ENCODE measurements at places on chromosomes 2 and 18.

- no peak for DNase-seq
These were observed 142.1 kb downstream of the TRIB2 start for GRCh38 chr2:12858786-12859185.

- DNase-seq: no peak
These were observed 25.7 kb downstream of the PXDN start for GRCh38 chr2:1718339-1719220.

- DNase-seq: no peak
These were observed 117.3 kb upstream of the SEC11C start for GRCh38 chr18:59022167-59022945.

GRCh38 chr2:72864500-72864899 lies 22.7 kb upstream of the SPR start:
- no peak for DNase-seq

- DNase-seq: no peak
These were observed 11.3 kb upstream of the ERBB4 start for GRCh38 chr2:212549941-212550340.

DNA sequence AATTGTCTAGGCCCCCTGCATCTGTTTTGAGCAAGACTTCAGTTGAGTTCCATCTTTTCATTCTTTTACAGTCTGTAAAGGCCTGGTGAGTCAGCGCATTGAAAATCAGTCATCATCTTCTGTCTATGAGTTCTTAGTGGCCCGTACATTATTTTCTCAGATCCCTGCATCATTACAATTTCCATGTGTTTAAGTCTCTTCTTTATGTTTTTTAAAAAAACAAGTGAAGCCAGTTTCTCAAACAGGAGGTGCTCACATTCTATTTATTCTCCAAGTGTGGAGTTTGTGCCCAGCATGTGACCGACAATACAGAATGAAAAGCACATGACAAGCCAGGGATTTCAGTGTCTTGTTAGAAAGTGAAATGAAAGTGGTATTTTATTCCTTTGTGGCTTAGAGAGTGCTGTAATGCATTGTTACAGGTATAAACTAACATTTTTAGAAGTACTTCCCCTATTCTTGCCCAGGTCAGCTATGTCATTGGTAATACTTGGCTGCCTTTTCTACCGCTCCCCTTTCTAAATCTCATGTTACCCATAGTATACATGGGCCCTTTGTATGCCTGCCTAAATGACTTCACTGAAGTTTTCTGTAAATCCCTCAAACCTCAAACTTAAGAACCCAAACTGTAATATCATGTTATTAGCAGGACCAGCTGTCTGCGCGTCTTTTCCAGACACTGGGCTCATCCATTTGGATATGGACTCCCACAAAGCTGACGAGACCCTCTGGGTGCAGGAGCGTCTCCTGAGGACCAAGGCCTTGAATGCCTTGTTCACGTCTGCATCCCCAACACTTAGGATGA lies 67.6 kb downstream of the FEZ2 start:
- DNase-seq: no peak

- DNase-seq: no peak
These were observed 44.5 kb downstream of the PKP4 start for GRCh38 chr2:158501301-158501700.

DNA sequence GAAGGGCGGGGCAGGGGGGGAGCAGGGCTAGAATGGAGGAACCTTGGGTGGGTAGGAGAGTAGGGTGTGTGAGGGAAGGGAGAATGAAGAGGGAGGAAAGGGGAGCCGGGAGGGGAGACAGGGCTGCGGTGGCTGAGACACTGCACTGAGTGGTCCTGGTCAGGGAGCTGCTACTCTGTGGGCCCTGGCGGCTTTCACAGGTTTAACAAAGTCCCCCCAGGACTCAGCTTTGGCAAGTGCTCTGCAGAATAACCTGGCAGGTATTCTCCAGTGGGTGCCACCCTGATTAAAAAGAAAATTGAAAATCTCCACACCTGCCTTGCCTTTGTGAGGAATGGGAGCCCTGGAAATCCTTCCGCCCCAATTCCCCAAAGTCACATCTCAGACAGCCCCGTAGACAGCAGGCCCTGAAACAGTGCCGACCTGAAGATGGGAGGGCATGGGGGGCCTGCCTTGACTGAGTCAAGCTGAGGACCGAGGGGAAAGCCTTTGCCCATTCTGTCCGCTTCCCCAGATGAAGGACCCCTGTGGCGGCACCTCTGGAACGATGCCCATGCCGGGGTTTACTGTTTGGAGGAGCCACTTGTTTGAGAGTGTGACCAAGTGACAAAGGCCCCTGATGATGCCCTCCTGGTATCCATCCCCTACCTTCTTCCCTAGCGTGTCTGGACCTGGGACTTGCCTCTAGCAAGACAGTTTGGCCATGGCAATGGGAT lies 43.6 kb upstream of the OTOS start:
- no peak for DNase-seq

GRCh38 chr18:35024965-35025364 lies 16.2 kb upstream of the MAPRE2 start:
- DNase-seq: no peak

GRCh38 chr2:64359171-64359891 lies 94.6 kb upstream of the LGALSL start:
- no peak for DNase-seq

DNA sequence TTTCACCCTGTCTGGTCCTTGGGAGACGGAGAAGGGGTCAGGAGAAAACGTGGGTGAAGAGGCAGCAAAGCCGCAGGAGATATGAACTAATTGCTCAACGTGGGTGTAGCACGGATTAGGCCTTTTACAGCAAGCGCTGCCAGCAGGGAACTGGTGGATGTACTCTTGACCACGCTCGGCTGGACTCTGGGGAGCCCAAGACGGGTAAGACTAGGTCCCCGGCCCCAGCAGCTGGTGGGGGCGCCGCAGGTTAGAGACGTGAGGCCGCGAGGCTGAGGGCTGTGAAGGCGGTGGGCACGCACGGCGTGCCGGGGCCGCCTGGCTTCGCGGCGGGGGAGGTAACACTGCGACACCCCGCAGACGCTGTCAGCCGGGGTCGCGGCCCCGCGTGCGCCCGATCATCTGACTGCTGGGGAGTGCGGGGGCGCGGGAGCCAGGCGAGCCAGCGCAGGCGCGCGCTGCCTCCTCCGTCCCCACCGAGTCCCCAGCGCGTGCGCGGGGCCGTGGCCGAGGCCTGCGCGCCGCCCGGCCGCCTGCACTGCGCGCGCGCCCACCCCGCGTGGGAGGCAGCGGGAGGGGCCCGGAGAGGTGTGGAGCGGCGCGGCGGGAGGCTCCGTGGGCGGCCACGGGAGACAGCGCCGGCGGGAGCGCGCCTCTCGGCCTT lies at the start of gene CLIP4:
TSS of gene CLIP4 (plus strand) at position 470 of the 664 bp plus-strand sequence. CDS start 5,974 bp downstream, outside the sequence.
- peak; percentile 79 for DNase-seq

GRCh38 chr18:3875961-3876360 lies 426.0 kb downstream of the TGIF1 start:
- no peak for DNase-seq

- DNase-seq: peak; percentile 70
These were observed 31.1 kb downstream of the NAB1 start for GRCh38 chr2:190679813-190680591.

- DNase-seq: peak; percentile 78
These were observed 31.8 kb downstream of the ARHGAP25 start for GRCh38 chr2:68766376-68766845.

DNA sequence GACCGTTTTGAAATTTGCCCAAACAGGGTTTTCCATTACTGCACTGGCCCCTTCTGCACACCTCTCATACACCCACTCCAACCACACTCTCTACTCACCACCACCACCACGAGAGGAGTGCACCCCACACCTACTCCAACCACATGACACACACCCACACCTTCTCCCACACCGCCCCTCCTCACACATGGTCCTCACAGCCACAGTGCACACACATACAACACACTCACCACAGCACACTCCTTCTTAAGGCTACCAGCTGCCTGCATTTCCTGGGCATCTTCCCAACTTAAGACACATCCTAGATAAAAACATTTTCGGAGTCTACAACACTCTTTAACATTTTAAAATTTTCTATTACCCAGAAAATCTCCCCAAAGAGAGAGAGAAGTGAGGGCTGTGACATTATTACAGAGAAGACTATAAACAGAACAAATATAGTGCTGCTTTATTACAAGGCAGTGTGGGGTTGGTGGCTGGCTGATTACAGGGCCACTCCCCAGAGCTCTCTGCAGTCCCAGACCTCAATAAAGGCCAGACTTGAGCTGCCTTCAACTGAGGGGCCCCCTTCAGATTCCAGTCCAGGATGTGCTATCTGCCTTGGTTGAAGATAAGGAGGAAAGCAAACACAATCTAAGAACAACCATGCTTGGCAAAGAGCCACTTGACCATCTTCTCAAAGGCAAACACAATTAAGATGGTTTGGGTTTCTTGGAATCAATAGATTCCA lies 36.1 kb downstream of the NHEJ1 start:
- DNase-seq: peak; percentile 17

- no peak for DNase-seq
These were observed 19.8 kb upstream of the TXNDC2 start for GRCh38 chr18:9865764-9866490.

- no peak for DNase-seq
These were observed 22.6 kb downstream of the ACSL3 start for GRCh38 chr2:222883420-222883819.

DNA sequence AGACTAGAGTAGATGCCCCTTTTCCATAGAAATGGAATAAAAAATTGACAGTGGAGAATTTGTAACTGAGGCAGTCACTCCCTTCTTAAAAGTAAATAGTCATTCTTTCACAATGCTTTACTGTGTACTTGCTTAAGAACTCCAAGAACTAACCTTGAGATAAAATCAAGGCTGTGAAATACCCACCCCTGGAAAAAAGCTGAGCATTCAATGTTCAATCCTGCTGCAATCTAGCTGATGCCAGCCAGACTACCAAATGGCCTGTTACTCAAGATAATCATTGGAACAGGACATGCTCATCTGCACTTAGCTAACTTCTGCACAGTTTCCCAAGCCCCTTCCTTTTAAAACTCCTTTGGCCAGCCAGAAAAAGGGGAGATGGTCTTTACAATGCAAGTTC lies 367.4 kb upstream of the GULP1 start:
- DNase-seq: no peak

DNA sequence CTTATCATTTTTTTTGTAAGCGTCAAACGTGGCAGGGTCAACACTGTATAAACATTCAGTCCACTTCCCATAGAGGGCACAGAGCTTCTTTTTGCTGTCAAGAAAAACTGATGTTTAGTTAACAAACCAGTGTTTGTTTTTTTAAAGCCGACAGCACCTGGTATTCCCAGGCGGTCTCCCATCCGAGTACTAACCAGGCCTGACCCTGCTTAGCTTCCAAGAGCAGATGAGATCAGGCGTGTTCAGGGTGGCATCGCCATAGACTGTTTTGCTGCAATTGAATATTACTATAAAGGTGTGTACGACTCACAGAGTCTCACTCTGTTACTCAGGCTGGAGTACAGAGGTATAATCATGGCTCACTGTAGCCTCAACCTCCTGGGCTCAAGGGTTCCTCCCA lies 31.5 kb downstream of the CABYR start:
- DNase-seq: no peak

DNA sequence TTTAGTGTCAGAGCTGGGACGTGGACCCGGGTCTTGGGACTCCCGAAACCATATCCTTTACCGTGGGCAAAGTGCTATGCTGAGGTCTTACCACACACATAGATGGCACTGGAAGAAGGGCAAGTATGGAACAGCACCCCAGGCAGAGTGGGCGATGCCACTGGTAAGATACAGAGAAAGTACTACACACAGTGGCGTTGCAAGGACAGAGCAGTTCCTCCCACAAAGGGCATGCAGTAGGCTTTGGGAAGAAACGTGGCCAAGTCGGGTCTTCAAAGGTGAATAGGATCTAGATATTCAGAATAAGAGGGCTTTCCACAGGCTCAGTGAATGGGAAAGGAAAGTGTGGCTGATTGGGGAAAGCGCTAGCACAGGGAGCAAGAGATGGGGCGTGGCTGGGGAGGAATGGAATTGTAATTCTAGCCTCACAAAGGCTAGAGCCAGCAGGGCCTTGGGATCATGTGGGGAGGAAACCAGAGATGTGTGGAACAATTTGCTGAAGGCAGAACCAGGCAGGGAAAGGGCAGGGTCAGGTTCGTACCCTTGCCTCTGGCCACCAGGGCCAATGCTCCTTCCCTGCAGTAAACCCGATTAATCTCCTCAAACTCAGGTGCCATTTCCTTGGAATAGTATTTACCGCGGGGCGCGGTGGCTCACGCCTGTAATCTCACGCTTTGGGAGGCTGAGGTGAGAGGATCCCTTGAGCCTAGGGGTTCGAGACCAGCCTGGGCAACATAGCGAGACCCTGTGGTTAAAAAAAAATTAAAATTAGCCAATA lies 36.0 kb downstream of the PCBP1 start:
- DNase-seq: no peak

GRCh38 chr2:178477443-178478129 lies 814 bp downstream of the FKBP7 start:
- DNase-seq: no peak

DNA sequence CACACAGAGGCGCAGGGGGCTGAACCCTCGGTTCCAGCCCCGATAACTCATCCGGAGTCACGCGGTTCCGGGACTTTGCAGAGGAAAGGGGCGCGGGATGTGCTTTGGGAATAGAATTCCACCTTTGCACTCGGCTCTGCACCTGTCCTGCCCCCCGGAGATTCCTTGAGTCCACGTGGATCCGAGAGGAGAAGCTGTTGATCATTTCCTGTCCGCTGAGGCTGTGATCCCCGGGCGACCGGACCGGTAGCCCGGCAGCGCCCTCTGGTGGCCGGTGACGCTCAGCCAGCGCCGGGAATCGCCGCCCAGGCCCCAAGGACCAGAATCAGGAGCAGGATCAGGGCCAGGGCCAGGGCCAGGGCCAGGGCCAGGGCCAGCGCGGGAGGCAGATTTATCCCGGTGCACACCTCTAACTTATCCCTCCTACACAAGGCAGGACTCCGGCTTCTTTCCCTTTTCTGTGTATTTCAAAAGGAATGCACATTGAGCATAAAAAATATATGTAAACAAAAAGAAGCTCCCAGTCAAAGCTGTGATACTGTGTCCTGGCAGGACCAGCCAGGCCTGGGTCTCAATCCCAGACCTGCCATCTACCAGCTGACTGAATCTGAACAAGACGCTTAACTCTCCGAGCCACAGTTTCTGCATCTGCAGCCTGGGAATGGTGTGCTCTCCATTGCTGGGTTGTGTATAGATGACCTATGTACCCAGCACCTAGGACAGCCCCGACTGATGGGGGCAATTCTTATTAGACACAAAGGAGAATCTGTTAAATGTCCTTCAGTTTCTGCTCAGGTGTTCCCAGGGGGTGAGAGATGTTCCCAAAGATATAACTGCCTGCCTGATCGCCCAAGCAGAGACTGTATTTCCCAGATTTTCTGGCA lies 8.5 kb upstream of the SPATA3 start:
- peak; percentile 71 for DNase-seq

- no peak for DNase-seq
These were observed 15.4 kb downstream of the CEP68 start for GRCh38 chr2:65071499-65072180.

DNA sequence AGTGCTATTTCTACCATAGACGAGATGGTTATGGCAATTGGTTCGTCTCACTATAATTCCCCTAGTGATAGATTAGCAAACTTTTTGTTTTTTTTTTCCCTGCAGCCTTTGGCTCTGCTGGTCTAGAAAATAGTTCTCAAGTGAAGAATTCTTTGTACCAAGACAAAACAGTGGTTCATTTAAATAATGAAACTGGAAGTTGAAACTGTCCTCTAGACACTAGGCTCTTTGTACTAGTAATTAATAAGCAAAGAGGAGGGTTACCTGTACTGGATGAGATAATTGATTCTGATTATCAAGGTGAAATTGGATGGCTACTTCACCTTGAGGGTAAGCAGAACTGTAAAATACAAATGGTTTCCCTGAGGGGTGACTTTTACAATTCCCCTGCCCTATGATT lies 156.9 kb upstream of the DCC start:
- no peak for DNase-seq

- no peak for DNase-seq
These were observed 107.6 kb downstream of the FBXO15 start for GRCh38 chr18:74040008-74040407.

- no peak for DNase-seq
These were observed 272.9 kb downstream of the PAX3 start for GRCh38 chr2:222025881-222026271.
